NCI-H1417 treated with DMSO at 0.1 percent for 48 hours (cell line): ENCODE measurements at places on chromosomes 4 and X.

- no peak for DNase-seq
These were observed 81.5 kb downstream of the ARX start for GRCh38 chrX:24934279-24934678.

- no peak for DNase-seq
These were observed 14.4 kb downstream of the CHIC1 start for GRCh38 chrX:73577361-73577760.

DNA sequence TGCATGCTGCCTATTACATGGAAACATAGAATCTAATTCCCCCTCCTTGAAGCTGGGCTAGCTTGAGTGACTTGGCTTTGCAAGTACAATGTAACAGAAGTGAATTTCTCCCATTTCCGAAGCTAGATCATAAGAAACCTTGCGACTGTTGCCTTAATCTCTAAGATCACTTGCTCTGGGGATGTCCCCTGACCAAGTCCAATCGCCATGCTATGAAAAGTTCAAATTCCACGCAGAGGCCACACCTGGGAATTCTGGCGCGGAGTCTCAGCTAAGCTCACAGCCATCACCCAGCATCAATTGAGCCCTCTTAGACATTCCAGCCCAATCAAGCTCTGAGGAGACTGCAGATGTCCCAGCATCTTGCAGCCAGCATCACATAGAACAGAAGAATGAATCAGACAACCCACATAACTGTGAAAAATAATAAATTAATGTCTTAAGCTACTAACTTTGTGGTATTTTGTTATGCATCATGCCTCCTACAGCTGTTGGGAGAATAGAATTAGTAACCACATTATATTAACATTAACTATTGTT lies 27.0 kb downstream of the GPM6A start:
- DNase-seq: no peak

DNA sequence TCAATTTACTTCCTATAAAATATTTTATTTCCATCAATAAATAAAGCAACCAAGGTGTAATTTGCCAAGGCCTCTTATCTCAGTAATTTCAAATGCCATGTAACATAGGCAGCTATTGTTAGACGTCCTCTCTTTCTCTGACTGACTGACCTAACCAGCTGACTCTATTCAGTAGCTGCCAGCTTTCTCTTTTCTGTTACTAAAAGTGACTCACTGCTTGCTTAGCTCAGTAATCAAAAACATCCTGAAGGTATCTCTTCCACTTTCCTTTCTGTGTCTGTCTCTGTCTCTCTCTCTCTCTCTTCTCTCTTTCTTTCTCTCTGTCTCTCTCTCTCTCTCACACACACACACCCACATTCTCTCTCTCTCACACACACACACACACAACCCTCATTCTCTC lies 134.2 kb downstream of the SPOCK3 start:
- peak; percentile 62 for DNase-seq

GRCh38 chr4:111631215-111631999 lies 513.8 kb upstream of the FAM241A start:
- no peak for DNase-seq

DNA sequence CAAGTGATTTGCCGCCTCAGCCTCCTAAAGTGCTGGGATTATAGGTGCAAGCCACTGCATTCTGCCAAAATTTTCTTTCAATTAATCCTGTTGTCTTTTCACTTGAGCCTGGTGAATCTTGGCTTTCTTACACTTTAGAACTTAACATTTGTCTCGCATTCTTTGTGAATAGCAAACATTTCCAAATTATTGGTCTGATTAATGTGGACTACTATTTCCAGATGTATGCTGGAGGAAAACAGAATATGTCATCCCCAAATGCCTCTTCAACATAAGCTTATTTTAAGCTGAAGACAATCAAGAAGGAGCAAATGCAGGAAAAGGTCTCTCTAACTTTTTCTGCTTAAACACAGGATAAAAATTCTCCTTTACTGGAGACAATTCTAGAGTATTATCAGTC lies 233.4 kb downstream of the PPP4R3C start:
- no peak for DNase-seq

DNA sequence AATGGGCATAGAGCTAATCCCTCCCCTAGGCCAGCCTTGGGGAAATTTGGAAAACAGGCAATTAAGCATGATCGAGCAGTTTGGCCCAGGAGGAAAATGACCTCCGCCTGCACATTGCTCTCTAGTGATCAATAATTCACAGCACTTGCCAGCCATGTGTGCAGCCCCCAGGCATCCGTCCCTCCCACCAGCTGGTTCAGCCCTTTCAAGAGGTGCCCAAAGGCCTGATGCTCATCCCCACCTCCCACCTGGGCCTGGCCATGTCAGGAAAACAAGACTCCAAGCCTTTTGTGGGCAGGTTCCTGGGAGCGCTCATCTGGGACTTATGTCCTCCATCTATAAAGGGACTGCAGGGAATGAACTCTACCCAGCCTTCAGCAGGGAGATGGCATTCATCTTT lies 17.5 kb upstream of the PPP2R2C start:
- no peak for DNase-seq

DNA sequence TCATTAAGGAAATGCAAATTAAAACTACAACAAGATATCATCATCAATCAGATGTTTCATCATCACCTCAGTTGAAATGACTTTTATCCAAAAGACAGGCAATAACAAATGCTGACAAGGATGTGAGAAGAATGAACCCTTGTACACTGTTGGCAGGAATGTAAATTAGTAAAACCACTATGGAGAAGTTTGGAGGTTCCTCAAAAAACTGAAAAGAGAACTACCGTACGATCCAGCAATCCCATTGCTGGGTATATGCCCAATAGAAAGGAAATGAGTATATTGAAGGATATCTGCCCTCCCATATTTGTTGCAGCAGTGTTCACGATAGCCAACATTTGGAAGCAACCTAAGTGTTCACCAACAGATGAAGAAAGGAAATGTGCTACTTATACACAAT lies 50.6 kb upstream of the STARD8 start:
- DNase-seq: no peak
